ENCODE measurements at places on chromosomes 2 and 18.

- DNase-seq: no peak
Observed at GRCh38 chr18:71554686-71555085, 989.5 kb downstream of the CBLN2 start.

- DNase-seq: no peak
Observed at GRCh38 chr2:17709897-17710296, 43.7 kb downstream of the SMC6 start.

- DNase-seq: no peak
Observed at GRCh38 chr2:188973641-188974040, 532 bp upstream of the COL3A1 start.

DNA sequence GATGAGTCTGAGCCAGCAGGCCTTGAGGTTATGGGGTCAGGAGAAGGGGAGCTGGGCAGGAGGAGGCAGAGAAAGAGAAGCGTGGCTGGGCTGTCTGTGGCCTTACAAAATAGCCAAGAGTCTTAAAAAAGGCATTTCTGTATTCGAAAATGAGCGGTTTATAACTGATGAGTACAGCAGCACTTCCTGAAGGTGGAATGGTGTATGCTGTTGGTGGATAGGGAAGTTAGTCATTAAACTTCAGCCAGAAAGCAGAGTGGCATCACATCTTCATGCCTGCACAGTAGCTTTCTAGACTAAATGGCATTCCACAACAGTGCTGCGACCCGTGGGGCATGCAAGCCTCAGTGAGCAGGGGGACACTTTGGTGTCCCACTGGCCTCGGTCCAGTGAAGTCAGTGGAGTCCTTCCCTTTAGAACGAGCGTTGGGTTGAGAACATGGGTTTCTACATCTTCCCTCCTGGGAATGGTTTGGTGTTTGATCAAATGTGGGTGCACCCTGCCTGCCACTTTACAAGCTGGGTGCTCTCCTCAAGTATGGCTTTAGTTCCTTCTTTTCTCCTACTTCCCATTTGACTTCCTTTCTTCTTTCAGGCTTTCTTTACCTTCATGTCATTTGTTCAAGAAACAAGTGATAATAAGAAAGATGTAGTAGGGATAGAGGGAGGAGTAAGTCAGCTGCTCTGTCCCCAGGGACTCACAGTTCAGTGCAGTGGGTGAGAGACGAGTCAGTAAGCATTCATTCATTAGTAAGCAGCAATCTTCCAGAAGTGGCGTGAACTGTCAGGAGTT is 96.3 kb downstream of the ARMC9 start:
- no peak for DNase-seq

DNA sequence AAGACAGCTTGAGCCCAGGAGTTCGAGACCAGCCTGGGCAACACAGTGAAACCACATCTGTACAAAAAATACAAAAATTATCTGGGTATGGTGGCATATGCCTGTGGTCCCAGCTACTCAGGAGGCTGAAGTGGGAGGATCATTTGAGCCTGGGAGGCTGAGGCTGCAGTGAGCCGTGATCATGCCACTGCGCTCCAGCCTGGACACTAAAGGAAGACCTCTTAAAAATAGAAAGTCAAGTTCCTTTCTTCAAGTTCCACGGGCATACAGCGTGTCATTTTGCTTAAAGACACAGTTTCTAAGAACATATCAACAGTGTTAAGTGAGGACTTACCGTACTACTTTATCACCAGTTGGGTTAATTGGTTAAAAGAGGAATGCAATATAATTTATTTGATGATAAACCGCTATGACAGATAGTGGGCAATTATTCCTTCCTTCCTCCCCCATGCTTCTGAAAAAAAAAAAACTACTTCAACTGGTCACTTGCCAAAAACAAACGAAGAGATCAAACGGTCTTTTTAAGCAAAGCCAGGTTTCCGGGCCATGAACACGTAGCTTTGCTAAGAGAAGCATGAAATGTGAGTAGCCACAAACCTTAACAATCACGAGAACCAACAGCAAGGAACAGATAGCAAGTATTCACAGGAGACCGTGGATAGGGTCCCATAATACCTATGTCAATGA is 21.4 kb downstream of the AP1S3 start:
- DNase-seq: no peak

DNA sequence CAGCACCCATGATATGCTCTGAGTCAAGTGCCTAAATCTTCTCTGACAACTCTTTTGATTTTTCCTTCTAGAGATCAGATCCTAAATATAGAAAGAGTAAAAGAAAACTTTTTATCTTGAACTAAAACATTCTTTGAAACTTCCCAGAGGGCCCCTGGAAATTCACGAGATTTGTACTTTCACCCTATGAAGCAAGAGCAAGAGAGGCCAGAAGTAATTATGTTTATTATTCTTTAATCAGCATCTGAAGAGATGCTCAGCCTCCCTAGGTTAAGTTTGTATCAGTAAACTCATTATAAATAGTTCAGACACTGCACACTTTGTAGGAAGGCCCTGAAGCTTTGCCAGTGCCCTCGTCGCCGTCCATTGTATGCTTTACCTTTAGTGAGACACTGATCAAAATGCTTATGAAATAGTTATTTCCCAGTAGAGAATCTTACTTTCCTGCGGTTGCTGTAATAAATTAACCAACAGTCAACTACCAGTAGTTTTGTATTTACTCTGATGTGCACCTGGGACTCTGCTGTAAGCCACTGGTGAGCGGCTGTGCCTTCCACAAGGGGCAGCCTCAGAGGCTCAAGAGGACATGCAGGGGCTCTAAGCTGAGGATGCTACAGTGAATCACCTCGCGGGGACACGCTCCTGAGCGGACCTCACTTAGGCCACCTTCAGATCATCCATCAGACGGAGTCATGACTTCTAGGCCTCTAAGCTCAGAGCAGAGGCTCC is 71.9 kb downstream of the BIN1 start:
- DNase-seq: no peak

DNA sequence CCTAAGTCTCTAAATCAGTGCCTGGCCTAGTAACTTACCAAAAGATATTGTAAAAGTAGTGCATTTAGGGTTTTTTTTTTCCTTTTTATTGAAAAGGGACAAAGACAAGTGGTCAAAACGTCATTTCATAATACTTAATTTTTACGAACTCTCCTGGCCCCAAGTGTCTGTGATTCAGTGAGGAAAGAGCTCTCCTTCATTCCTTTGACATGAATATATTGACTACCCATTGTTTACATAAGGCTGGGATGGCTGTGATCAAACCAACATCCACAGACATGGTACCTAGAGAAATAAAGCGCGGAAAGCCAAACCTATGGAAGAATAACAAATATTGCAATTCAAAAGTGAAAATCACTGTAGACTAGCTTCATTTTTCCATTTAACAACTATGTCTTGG is 198.4 kb downstream of the BABAM2 start:
- no peak for DNase-seq

GRCh38 chr2:29450596-29451222 is 335.5 kb downstream of the CLIP4 start:
- no peak for DNase-seq

GRCh38 chr18:8615397-8616027 is 6.3 kb downstream of the RAB12 start:
- DNase-seq: peak; percentile 68

DNA sequence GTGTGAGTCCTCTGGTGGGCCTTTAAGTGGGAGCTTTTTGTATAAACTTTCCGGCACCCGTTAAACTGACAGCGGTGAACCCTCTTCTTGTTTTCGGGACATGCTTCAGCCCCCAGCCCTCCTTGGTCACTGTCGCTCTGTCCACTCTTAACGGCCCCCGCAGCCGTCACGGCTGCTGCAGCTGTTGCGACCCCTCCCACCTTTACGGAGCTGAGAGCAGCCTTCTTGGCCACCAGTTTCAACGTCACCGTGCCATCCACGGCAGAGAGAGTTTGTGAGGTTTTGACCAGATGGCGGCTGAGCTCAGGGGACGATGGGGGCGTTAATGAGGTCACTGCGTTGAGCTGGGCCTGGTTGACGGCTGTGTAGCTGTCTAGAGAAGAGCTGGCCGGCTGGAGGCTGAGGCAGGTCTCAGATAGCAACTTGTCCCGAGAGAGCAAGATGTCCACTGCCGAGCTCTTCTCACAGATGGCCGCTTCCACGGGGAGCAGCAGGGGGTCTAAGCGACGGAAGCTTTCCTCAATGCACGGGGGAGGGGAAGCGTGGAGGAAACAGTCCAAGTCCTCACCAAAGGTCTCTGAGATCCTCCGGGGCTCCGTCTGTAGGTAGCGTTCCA is 41.9 kb downstream of the KLF7 start:
- DNase-seq: no peak

GRCh38 chr2:225137971-225138370 is 95.7 kb upstream of the DOCK10 start:
- DNase-seq: no peak

GRCh38 chr18:68847219-68847837 is 49.4 kb downstream of the CCDC102B start:
- no peak for DNase-seq

- no peak for DNase-seq
Observed at GRCh38 chr2:108182489-108182888, 57.3 kb upstream of the SULT1C3 start.

DNA sequence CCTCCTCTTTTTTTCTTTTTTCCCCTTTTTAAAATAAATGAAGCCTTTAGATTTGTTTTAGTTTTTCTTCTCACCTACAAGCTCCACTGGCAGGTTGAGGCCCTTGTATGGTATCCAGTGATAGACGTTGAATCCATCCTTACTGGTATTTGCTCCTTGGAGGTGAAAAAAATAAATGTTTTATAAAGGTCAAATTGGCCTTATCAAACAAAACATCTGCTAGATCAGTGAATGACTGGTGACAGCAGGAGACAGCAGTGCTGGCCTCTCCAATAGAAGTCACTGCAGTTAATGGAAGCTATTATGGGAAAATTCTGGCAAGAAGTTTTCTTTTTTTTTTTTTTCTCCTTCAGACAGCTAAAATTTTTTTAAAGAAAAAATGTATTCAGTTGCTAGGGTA is 12.6 kb upstream of the SP9 start:
- DNase-seq: no peak

GRCh38 chr2:118351796-118352195 is 263.5 kb downstream of the INSIG2 start:
- DNase-seq: no peak

- no peak for DNase-seq
Observed at GRCh38 chr2:97928591-97928990, 67.2 kb downstream of the TMEM131 start.

DNA sequence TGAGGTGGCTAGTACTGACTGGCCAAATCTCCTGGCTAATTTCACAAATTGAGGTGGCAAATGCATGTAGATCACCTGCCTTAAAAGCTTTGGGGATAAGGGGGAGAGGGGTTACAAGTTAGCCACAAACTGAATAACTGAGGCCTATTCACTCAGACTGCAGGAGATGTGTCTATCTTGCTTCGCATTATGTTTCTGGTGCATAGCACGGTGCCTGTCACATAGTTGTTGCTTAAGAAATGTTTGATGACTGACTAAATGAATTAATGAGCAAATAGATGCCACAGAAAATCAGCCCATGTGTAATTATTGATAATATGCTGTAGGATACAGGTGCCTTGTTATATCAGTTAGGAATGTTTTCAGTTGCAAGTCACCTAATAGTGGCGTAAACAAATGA is 12.5 kb upstream of the SLC40A1 start:
- no peak for DNase-seq

- DNase-seq: no peak
Observed at GRCh38 chr2:75707901-75708300, 2.8 kb downstream of the GCFC2 start.

- DNase-seq: no peak
Observed at GRCh38 chr18:46302528-46303485, 198.6 kb downstream of the HAUS1 start.

DNA sequence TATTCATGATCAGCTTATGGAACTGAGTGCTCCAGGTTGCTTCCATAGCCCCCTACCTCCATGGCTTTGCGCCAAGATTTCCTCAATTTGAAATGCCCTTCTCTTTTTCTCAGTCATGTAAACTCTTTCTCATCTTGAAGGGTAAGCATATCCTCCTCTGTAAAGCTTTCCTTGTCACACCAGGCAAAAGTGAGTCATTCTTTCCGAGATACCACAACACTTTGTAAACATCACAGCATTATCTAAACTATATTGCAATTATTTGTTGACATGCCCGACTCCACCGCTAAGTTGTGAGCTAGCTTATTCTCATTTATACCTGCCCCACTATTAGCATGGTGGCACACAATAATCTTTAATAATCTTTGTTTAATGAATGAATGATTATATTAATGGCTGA is 419.5 kb upstream of the CHST9 start:
- DNase-seq: no peak

GRCh38 chr2:130393318-130393910 is 37.6 kb downstream of the PTPN18 start:
- DNase-seq: no peak

- no peak for DNase-seq
Observed at GRCh38 chr2:138716183-138716582, 64.0 kb downstream of the NXPH2 start.

GRCh38 chr2:183079139-183079775 is 710 bp downstream of the DUSP19 start:
- DNase-seq: no peak

DNA sequence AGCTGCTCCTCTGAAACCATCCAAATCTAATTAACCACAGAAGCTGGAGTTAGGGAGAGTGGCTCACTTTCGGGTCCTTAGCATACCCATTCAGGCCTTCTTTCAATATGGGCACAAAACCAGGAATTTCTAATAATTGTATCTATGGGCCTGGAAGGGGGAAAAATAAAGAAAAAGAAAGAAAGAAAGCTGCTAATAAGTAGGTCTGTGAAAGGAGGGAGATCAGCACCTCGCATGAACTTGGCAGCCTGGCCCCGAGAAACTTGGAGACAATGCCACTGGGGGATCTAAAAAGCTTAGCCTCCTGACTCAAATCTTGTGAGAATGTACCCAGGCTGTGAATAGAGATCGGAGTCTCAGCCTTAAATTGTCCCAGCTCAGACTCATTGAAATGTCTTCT is 252.1 kb upstream of the SLC14A2 start:
- no peak for DNase-seq

DNA sequence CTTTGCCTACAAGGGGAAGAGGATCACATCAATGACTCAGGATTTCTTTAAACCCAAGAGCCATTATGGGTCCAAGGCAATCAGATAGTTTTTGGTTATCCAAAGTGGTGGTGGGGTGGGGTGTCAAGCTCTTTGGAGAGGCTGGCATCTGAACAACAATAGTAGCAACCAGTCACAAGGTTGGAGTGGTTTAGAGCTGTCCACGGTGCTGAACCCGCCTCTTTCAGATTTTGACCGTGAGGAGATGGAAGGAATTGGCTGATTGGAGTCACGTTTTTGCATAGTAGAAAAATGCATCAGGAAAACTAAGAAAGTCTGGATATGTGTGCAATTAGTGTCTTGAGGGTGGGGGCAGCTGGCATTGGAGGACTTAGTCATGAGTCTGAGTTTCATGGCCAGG is 159.9 kb downstream of the LOXHD1 start:
- DNase-seq: no peak

All from gastrocnemius medialis (tissue), 4 donors.